NCI-H524 (cell line): ENCODE measurements at places on chromosomes 1 and 21.

DNA sequence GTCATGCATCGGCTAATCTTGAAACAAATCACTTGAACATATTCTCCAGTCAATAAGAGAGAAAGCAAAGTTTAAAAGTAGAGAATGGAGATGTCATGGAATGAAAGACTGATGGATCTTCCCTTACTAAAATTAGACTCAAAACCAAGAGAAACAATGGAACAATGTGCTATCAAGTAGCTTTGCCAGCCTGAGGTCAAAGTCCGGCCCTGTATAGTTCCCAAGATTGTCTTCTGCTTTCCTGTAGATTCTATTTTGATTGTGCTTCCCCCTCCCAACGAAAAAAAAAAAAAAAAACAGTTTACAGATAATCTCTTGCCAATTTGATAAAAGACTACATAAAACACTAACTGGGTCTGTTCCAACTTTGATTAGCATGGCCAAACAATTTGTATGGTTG is 40.8 kb upstream of the KIRREL1 start:
- DNase-seq: no peak

DNA sequence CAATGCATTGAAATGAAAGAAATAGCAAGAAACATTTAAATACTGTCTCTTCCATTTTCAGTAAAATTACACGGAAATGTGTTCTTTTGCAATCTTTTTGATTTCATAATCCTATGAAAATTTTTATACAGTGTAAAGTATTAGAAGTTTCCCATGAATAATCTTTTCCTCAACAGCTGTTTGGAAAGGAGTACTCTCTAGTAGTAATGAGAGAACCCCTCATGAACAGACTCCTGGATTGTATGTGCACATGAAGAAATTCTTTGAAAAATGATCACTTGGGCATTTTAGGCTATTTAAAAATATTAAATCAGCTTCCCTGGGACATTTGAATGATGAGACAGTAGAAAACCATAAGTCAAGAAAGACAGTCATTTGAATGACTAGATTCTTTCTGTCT is 64.4 kb downstream of the LHX9 start:
- DNase-seq: no peak

GRCh38 chr1:162912061-162912667 is 51.2 kb upstream of the CCDC190 start:
- no peak for DNase-seq

DNA sequence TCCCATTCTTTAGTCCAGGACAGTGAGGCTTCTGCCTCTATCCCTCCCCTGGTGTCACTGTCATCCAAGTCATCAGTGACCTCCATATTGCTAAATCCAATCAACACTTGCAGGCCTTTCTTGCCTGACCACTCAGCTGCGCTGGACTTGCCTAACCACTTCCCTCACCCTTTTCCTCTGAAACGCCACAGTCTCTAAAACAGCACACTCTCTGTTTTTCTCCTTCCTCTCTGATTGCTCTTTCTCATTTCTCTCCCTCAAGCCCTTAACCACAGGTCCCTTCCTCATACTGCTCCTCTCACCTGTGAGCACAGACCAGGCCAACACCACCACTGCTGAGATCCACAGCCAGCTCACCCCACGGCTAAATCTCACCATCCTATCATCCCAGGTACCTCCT is 17.5 kb downstream of the TAL1 start:
- no peak for DNase-seq

DNA sequence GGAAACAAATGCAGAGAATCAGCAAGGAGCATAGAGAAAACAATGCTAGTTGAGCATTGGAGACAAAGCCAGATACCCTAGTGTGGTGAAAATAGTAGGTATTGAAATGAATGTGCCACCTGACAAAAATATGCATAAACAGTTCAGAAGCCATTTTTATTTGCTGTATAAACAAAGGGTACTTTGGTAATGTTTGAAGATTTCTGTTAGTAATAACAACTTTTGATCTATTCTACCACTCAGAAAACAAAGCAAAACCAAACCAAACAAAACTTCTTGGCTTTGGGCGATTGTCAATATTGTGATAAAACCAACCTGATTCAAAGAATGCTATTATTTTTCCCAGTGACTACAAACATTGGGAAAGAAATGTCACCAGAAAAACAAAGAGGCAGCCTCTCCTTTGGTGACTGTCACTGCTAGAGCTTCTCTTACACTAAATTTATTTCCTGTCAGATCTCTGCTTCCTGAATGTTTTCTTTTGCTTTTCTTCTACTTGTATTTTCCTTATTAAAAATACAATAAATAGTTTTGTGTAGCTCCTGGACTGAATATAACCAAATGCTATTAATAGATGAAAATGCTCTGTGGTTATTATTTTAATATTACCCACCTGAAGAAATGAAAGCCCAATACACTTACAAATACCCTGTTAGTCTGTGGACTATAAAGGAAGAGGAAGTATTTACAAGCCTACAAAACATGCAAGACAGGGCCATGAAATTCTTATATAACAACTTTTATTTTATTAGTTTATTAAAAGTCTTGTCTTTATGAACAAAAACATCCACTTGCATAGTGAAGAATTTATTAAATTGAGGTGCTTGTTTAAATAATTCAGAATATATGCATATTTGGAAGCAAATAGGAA is 5.7 kb downstream of the ATP6V1G3 start:
- no peak for DNase-seq

GRCh38 chr21:35982717-35983116 is 77.6 kb downstream of the SETD4 start:
- no peak for DNase-seq

- no peak for DNase-seq
Observed at GRCh38 chr1:111474106-111474505, 322 bp downstream of the C1orf162 start.

DNA sequence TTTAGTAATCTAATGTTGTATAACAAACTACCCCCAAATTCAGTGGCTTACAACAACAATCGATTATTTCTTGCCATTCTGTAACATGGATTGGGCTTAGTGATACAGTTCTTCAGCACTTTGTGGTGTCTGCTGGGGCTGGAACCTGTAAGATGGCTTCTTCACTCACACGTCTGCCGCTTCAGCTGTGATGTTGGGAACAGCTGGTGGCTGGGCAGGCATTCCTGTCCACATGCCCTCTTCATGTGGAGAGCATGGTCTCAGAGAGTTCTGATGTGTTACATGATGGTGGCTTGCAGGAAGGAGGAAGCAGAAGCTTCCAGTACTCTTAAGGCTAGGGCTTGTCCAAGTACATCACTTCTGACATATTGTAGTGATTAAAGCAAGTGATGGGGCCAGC is 276.9 kb downstream of the PTBP2 start:
- DNase-seq: no peak

- DNase-seq: no peak
Observed at GRCh38 chr1:73800376-73800775, 397.6 kb downstream of the LRRIQ3 start.

GRCh38 chr21:33393348-33393747 is 9.9 kb upstream of the IFNGR2 start:
- no peak for DNase-seq

DNA sequence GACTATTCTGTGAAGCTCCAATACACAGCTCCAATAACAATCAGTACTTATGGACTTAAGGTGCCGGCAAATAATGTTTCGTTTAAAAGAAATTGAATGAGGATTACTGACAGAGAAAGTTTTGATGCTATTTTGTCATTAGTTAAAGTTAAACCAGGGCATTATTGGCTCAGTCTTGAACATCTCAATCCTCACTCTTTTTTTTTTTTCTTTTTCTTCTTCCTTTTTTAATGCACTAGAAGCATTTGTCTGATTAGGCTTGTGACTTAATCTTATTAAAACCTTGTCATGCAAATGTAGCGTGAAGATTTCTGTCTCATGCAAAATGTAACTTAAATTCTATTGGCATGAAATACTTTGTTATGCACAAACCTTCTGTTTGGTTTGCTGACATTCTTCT is 346.8 kb upstream of the ADGRL2 start:
- no peak for DNase-seq

- DNase-seq: no peak
Observed at GRCh38 chr1:235502601-235503402, 1.4 kb downstream of the B3GALNT2 start.

- DNase-seq: no peak
Observed at GRCh38 chr1:107597290-107597689, 367.7 kb downstream of the VAV3 start.
